G401 (cell line): ENCODE measurements at places on chromosomes 11 and 22. TPM values are rescaled to one million over a fixed set of nuclear protein-coding genes. Genes with fewer than 3 reads are reported as not detected.

DNA sequence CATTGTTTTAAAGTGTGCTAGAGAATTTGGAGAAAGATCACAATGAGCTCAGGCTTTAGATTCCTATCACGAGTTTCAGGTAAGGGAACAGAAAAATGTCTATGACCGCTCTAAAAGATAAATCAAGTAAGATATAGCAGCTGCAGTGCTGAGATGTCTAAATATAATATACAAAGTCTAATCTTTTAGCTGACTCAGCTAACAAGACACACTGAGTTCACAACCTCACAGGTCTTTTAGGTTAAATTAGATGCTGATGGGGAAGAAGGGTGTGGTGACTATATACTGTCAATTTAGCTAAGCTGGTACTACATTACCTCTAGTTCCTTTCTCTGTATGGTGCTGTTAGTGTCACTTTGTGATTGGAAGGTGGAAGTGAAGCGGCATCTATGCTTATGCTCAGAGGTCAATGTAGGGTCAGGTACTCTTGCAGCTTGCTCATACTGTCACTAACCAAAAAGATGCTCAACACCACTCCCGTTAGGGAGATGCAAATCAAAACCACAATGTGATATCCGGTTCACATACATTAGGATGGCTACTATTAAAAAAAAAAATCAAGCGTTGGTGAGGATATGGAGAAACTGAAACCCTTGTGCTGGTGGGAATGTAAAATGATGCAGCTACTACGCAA lies 283.5 kb downstream of the SWAP70 start:
- no peak for DNase-seq

DNA sequence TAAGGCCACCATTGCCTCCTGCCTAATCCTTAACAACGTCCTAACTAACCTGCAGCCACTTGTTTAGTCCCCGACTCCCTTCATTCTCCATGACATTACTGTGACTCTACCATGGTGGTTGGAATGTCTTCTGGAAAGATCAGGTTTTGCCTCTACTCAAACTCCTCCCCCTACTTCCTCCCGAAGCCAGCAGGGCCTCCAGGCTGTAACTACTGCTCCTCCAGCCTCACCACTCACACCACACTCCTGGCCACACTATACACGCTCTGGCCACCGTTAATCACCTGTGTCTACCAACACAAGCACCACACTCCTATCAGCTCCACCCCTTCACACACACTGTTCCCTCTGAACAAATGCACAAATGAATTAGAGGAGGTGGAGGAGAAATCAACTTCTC lies 69.2 kb downstream of the PACSIN2 start:
- no peak for DNase-seq

GRCh38 chr11:96137373-96137772 lies 205.6 kb downstream of the MAML2 start:
- no peak for DNase-seq

GRCh38 chr11:104090767-104091166 lies 54.3 kb downstream of the DDI1 start:
- no peak for DNase-seq

GLB1L3 gene
- total RNA-seq: not detected in 2 replicates

DNA sequence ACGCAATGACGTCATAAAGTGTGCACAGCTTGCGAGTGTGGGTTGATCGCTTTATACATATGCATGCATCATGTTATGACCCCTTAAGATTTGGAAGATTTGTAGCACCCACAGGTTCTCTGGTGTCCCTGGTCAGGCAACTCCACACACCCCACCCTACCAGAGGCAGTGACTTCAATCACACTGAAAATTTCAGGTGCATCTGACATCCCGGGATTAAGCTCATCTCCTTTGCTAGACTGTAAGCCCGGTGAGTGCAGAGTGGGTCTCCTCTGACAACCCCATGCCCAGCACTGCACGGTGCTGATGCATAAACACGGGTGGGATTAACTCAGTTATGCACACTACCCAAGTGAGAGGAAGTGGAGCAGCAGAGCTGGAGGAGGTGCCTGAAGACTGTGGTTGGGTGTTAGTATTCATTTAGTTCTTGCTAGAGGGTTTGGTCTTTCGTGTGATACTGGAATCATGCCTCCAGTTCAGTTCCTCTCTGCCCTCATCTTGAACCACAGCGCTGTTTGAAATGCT lies 6.5 kb downstream of the ARSA start:
- no peak for DNase-seq

APOL4 gene
- total RNA-seq: not detected in 2 replicates

FOSL1 gene
- 23.6 and 30.8 TPM in 2 replicates for total RNA-seq

MS4A1 gene
- not detected in 2 replicates for total RNA-seq

RAB1B gene
- total RNA-seq: 67.8 and 81.8 TPM in 2 replicates

CARNS1 gene
- not detected in 2 replicates for total RNA-seq

DNA sequence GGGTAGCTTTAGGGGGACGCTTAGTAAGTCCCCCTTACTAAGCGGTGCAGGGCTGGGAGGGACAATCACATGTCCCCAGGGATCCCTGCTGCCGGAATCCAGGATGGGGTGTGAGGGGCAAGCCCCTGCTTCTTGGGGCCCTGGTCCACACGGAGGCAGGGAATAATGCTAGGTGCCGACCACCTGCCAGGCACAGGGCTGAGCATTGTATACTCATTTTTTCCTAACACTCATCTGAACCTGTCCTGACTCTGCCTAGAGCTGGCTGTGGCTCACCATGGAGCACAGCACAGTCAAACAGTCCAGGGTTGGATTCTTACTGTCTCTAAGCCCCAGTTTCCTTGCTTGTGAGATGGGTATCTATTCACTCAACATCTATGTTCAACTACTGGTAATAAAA lies 1.4 kb upstream of the LTBP3 start:
- DNase-seq: no peak

GRCh38 chr11:23021287-23021863 lies 161.1 kb upstream of the CCDC179 start:
- no peak for DNase-seq
